ENCODE measurements at places on chromosomes 1 and 21.

- peak; percentile 76 for DNase-seq
Observed at GRCh38 chr1:42931108-42931539, 27.5 kb downstream of the SLC2A1 start.

DNA sequence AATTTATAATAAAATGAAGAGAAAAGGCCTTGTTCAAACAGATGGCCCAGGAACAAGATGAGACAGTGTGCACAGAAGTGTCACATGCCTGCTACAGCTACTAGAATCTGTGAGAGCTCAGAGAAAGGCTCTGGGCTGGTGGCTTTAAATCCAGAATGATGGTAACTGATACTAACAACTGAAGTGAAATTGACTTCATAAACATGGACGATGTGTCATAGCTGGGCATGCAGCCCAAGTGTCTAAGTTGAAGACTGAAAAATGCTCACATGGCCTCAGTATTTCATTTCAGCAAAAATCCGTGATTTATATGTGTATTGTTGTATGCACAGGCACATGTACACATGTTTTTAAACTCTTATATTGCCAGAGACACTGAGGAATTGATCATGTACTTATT is 208.3 kb upstream of the RUNX1 start:
- DNase-seq = no peak

- DNase-seq = no peak
Observed at GRCh38 chr1:2945821-2946231, 75.4 kb upstream of the ACTRT2 start.

- DNase-seq = no peak
Observed at GRCh38 chr1:25137521-25138395, 94.5 kb downstream of the SYF2 start.

GRCh38 chr21:45935628-45936027 is 45.9 kb upstream of the COL6A1 start:
- DNase-seq = no peak

GRCh38 chr1:33049371-33049770 is 12.7 kb upstream of the AK2 start:
- no peak for DNase-seq

DNA sequence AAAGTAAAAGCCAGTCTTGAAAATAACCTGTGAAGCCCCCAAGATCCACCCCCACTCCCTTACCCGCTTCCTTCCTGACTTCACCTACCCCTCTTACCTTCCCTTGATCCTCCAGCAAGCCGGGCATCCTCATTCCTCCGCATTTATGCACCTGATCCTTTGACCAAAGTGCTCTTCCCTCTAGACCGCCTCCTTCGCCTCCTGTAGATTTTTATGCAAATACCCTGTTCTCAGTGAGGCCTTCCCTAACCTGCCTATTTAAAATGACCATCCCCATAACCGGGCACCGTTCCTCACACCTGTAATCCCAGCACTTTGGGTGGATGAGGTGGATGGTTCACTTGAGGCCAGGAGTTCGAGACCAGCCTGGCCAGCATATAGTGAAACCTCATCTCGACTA is 1.1 kb upstream of the NENF start:
- peak; percentile 55 for DNase-seq

DNA sequence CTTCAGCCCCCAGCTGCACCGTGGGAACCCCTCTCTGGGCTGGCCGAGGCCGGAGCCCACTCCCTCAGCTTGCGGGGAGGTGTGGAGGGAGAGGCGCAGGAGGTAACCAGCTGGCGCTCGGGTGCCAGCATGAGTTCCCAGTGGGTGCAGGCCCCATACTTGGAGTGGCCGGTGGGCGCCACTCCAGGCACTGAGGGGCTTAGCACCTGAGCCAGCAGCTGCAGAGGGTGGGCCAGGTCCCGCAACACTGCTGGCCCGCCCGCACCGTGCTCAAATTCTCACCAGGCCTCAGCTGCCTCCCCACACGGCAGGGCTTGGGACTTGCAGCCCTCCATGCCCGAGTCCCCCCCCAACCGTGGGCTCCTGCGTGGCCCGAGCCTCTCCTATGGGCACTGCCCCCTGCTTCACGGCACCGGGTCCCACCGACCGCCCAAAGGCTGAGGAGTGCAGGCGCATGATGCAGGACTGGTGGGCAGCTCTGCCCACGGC is 47.2 kb downstream of the LRRC53 start:
- DNase-seq = no peak

DNA sequence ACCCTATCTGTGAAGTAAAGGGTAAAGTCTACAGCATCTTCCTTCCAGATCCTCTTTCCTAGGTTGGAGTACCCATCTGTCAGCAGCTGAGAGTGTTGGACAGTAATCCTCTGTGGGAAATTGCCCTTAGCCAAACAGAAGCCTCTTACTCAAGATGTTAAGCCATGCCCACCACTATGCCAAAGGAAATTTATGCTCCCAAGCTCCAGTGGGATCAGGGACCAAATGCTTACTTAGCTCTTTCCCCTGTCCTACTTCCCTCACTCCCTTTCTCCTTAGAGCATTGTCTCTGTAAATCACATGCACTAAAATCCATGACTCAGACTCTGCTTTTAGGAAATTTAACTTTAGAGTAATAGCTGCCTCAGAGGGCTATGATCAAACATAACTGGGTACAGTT is 254.0 kb downstream of the BRINP2 start:
- no peak for DNase-seq

- DNase-seq = no peak
Observed at GRCh38 chr1:101371259-101371658, 134.4 kb downstream of the S1PR1 start.

Measured in NCI-H526 (cell line).